Activated CD4-positive, alpha-beta memory T cell treated with anti-CD3 and anti-CD28 coated beads, Interleukin-2, amount 10 ng/mL, durations not matched to agents 7 days and 5 days (primary cell): ENCODE measurements at places on chromosomes 1 and 21. TPM values are rescaled to one million over a fixed set of nuclear protein-coding genes. Genes with fewer than 3 reads are reported as not detected.

The FBXO2 gene
- total RNA-seq: 1.8 TPM

The RCC1 gene
- 47.6 TPM for total RNA-seq

The HRNR gene
- total RNA-seq: not detected

The CD52 gene
- 1,572 TPM for total RNA-seq

The LMX1A gene
- not detected for total RNA-seq

The GPR37L1 gene
- total RNA-seq: not detected

The CYP4Z1 gene
- total RNA-seq: not detected

The ARHGEF10L gene
- total RNA-seq: not detected

The LHX8 gene
- total RNA-seq: not detected

The S100A7A gene
- total RNA-seq: not detected

The SH3BGR gene
- 0.88 TPM for total RNA-seq

The OR2L8 gene
- not detected for total RNA-seq

The FNDC5 gene
- not detected for total RNA-seq

The NME7 gene
- 26.1 TPM for total RNA-seq

The APOBEC4 gene
- not detected for total RNA-seq

The VCAM1 gene
- total RNA-seq: not detected

The EVI5 gene
- 2.9 TPM for total RNA-seq
